ENCODE measurements at places on chromosomes 11 and 22.

- DNase-seq: peak; percentile 63
Observed at GRCh38 chr11:34565417-34566207, 52.0 kb upstream of the ELF5 start.

DNA sequence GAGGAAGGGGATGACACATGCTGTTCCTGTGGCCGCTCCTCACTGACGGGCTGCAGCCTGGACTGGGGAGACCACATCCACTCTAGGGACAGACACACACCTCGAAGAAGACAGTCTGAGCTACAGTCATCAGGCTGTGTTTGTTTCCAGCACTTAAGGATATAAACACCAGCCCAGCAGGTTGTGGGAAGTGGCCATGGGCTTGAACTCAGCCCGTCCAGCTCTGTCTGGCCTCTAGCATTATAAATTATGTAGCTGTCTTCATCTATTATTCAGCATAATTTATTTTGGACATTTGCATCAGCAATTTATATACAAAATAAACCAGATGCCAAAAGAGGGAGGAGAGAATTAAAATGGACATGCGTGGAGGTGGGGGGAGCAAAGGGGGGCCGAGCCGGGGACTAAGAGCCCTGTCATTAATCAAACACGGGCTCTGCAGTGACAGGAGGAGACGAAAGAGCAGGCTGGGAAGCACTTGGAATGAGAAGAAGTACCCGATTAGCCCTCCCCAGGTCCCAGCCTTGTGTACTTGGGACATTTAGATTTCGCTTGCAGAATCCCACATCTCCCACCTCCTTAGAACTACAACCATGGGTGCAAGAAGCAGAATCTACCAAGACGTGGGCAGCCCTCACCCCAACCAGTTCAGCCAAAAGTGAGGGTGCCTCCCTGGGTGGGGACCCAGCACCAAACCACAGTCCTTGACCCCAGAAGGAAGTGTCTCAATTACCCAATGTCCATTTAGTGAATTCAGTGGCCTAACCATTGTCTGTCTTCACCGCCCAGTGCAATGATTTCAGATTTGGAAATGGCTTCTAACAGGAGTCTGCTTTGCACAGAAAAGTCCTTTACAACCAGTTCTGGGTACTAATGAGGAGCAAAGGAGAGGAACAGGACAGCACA lies 309.6 kb downstream of the OPCML start:
- no peak for DNase-seq

GRCh38 chr22:19849835-19850762 lies 4.6 kb downstream of the GNB1L start:
- no peak for DNase-seq

- DNase-seq: no peak
Observed at GRCh38 chr11:2451336-2451735, 6.5 kb downstream of the KCNQ1 start.

- DNase-seq: no peak
Observed at GRCh38 chr11:29628609-29629008, 388.2 kb downstream of the KCNA4 start.

- no peak for DNase-seq
Observed at GRCh38 chr22:20056161-20056560, 23.9 kb upstream of the DGCR8 start.

GRCh38 chr11:57269571-57270021 lies 32.5 kb upstream of the APLNR start:
- no peak for DNase-seq

- DNase-seq: peak; percentile 49
Observed at GRCh38 chr22:17888855-17889254, 114.6 kb upstream of the BID start.

GRCh38 chr11:76589964-76590950 lies 80.3 kb downstream of the LRRC32 start:
- DNase-seq: no peak

GRCh38 chr11:71131861-71132260 lies 120.5 kb downstream of the SHANK2 start:
- no peak for DNase-seq

DNA sequence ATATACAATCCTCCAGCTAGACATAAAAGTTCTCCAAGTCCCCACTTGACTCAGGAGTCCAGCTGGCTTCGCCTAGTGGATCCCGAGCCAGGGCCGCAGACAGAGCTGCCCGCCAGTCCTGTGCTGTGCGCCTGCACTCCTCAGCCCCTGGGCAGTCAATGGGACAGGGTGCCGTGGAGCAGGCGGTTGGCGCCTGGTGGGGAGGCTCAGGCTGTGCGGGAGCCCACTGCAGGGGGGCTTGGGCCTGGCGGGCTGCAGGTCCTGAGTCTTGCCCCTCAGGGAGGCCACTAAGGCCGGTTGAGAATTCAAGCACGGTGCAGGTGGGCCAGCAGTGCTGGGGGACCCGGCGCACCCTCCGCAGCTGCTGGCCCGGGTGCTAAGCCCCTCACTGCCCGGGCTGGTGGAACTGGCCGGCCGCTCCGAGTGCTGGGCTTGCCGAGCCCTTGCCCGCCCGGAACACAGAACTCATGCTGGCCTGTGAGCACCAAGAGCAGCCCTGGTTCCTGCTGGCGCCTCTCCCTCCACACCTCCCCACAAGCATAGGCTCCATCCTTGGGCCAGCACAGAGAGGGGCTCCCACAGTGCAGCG lies 884.8 kb upstream of the LRRC4C start:
- DNase-seq: no peak

DNA sequence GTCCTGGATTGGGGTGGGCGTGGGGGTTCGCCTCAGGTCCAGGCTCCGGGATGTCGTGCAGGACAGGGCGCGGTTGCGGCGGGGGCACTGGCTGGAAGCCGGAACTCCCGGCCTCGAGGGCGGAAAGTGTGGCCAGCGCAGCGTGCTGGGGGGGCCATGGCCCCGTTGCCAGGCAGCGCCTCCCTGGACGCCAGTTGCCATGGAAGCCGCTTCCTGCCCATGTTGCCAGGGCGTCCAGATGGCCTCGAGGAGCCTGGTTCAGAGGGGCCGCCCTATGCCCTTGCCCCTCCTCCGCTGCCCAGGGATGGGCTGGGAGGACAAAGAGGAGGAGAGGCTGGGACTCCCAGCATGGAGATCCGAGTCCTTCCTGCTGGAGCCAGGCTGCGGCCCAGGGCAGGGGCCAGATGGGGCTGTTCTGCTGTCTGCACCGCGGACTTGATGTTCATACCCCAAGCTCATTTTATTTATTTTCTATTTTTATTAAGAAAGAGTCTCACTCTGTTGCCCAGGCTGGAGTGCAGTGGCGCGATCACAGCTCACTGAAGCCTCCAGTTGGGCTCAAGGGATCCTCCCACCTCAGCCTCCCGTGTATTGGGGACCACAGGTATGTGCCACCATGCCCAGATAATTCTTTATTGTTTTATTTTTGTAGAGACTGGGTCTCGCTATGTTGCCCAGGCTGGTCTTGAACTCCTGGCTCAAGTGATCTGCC lies 4.6 kb upstream of the CCDC188 start:
- DNase-seq: peak; percentile 27

DNA sequence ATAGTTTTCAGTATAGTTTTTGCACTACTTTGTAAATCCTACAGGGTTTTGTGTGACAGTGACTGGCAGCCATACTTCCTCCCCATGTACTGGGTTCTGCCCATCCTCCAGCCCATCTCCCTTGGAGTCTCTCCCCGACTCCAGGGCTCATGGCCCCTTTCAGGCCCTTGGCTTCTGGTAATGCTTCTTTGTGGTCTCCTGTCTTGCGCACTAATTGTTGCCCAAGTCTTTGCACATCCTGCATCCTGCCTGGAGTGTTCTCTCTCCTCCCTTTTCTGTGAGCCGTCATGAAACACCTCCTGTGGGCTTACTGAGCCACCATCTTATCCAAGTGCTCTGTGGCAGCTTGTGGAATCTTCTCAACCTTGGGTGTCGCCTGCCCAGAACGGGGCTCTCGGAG lies 11.4 kb upstream of the KCNQ1OT1 start:
- no peak for DNase-seq

DNA sequence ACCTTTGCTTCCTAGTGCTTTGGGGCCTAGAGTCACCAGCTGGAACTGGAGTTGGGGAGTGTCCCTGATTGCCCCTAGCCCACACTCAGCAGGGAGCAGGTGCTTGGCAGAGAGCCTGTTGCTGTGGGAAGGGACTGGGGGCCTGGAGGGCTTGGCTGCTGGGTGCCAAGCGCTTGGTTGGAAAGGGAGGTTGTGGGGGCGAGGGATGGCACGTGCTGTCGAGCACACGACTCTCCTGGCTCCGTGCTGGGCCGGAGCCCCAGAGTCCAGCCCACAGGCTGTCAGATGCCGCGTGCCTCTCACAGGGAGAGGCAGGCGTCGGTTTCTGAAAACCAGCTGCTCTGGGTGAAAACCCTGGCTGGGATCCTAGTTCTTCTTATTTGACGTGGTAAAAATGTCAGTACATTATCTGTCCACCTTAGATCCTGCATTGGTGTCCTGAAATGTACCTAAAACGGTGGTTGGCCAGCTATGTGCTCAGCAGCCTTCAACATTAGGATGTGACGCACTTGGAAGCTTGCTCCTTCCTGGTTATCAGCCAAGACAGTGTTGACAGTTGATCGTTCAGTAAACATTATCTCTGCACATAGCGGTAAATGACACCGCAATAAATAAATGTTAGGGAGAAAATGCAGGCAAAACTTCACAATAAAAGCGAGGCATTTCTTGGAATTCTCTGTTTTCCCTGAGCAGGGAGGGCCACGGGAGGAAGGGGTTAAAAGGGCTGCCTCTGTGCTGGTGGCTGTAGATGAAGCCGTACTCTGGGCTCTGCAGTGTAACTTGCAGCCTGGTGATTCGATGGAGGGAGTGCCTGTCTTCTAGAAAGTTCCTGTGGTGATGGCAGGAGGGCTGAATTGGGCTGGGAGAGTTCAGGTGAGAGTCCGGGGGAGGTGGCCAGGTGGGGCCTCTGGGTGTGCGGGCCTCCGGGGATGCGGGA lies 29.2 kb downstream of the GRAMD4 start:
- peak; percentile 87 for DNase-seq

- DNase-seq: no peak
Observed at GRCh38 chr22:50256258-50256862, 5.1 kb downstream of the MAPK12 start.

DNA sequence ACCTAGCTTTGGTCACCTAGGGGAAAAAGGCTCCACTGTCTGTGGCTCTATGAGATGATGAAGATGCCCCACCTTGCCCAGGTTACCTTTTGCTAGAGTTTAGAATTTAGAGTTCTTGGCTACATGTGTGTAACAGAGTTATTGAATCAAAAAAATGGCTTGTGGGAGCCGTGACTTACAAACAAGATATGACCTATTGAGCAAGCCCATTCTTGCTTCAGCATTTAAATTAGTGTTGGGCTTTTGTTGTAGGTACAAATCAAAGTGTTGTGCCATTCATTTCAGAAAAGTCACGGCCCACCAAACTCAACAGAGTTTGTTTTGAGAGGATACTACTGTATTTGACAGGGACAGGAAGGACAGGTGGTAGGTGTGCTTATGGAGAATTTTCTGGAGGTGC lies 768.8 kb downstream of the NTM start:
- no peak for DNase-seq

DNA sequence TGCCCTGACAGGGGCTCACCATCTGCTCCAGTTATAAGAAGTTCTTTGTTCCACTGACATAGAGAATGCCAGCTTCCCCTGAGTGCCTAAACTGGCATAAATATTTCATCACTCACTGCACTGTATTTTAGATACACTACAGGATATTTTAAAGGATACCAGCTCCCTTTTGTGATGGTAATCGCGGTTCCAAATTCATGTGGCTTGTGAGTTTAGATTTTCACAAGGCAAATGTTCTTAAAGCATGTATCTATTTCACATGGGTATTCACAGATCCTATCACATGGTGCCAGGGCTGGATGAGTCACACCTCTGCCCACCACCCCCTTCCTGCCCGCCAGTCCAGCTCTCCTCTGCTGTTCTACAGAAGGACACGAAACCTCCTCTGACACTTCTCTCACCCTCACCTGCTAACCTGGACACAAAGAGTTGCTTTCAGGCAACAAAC lies 105.5 kb downstream of the KCNC1 start:
- peak; percentile 17 for DNase-seq

DNA sequence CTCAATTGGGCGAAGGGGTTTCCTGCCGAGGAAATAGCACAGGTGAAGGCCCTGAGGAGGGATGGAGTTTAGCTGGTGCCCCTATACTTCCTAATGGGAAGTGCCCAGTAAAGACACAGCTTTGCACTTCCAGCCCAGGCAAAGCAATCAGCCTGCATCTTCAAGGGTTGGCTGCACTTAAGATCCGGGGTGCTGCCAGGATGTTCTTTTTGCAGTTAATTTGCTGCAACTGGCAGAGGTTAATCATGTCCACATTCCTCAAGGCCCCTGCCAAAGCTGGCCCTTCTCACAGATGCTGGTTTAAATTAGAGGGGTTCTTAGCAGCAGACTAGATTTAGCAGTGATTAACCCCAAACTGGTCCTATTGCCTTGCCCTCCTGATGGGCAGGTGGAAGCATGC lies 137.7 kb upstream of the NAV2 start:
- no peak for DNase-seq

- DNase-seq: no peak
Observed at GRCh38 chr11:1967641-1968225, 20.6 kb downstream of the MRPL23 start.

DNA sequence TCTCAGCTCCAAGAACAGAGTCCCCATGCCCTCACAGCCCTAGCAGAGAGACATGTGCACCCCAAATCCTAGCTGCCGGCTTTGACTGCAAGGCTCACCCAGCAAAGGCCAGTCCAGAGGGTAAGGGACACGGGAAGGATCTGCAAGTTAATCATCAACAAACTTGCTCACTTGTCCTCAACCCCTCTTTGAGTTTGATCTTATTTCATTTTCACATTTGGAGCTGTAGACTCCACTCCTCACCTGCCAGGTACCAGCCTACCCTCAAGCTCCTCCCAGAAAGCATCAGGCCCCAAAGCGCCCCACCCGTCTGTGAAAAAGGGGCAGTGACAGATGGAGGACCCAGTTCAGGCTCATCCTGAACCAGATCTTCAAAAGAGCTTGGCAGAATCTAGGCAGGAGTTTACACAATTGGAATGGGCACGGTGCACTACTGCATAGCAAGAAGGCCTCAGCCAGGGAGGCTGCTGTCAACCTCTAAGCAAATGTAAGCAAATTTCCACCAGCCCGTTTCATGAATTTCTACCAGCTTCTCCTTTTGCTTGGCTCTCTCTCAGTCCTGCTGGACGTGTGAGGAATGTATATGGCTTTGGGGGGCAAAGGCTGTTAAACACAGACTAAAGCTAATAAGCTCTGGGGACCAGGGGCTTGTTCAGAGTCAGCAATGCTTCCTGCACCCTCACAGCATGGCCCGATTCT lies 5.5 kb downstream of the EHD1 start:
- DNase-seq: no peak

DNA sequence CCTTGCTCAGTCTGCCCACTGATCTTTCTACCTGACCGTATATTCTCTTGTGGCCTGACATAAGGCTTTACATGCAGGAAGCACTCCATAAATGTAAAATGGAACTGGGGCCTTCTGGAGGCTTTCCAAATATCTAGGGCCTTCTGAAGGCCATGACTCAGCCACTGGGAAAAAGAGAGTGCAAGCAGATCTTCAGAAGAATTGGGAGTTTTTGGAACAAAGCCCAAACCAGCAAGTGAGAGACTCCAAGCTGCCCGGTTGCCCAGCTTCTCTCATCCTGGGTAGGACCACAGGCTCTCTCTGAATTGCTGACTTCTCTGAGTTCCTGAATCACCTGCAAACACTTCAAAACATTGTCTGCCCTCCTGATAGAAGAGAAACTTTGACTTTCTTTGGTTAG lies 107.9 kb upstream of the BMAL1 start:
- no peak for DNase-seq

All from hematopoietic multipotent progenitor cell treated with erythropoietin and hydrocortisone succinate and interleukin-3 and kit ligand, for 6 days (in vitro differentiated cells).